Stimulated activated CD8-positive, alpha-beta memory T cell treated with anti-CD3 and anti-CD28 coated beads, Interleukin-7, amount 100 ng/mL, for 1 hour (primary cell): ENCODE measurements at places on chromosomes 12 and 14.

GRCh38 chr14:69049675-69050074 is 70.6 kb upstream of the ACTN1 start:
- no peak for DNase-seq

GRCh38 chr12:96352161-96352835 is 47.9 kb downstream of the CDK17 start:
- DNase-seq = no peak

- DNase-seq = no peak
Observed at GRCh38 chr14:75720842-75721498, 59.9 kb downstream of the TTLL5 start.

- DNase-seq = no peak
Observed at GRCh38 chr12:8886502-8887284, 27.6 kb upstream of the PHC1 start.

GRCh38 chr12:91922674-91923073 is 223.0 kb downstream of the BTG1 start:
- no peak for DNase-seq

DNA sequence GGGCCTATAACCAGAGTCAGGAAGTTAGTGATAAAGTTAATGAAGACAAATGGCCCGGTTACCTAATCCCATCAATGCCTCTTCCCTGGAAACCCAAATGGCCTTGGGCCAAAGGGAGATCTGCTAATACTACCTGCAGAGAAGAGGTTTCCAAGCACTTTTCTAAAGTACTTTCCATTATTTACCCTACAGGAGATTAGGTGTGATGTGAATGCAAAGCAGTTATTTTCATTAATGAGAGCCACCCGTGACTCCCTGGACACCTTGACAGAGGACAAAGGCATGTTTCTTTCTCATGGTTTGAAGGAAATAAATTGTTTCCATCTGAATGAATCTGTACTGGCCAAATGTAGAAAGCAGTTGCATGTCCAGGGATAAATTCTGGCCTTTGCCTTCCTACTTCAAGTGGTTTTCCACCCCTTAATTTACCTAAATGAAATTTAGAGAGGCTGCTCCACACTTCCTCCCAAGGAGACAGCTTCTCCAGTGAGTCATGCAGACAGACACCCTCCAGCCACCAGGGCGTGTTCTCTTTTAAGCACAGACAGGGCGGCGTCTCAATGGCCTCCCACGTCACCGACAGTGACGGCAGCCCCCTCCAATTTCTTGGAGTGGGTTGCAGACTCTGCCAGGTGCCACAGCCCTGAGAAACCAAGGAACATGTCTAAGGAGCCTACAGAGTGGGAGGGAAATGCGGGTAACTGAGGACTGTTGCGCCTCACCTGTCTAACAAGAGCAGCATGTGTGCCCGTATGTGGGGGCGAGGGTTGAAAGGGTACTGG is 43.9 kb upstream of the GNPNAT1 start:
- DNase-seq = no peak
